ENCODE measurements at places on chromosomes 2 and 18.

DNA sequence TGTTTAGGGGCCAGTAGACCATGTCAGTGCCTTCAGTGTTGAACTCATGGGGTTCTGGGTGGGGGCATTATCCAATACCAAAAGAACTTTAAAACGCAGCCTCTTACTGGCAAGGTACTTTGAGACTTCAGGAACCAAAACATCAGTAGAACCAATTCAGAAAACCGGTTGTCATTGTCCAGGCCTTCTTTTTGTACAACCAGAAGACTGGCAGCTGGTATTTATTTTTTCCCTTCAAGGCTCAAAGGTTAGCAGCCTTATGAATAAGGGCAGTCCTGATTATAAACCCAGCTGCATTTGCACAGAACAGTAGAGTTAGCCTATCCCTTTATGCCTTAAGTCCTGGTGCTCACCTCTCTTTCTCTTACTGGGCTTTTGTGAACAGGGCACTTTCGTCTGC is 113.8 kb upstream of the EML6 start:
- no peak for DNase-seq

GRCh38 chr2:110116033-110116710 is 550 bp upstream of the MALL start:
- no peak for DNase-seq

DNA sequence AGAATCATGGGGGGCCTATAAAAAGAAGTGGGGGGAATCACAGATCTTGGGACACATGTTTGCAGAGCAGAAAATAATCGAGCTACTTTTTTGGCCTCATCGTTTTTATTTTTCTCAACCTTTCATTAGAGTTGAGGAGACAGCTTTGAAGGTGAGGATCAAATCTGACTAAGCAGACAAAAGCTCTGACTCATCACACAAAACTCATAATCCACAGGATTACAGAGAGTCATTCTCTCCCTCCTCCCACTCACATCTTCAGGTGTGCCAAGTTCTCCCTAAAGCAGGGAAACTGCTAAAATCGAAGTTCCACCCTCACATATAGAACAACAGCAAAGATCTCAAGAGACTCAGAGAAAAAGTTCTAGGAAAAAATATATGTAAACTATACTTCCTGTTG is 15.6 kb downstream of the BAZ2B start:
- DNase-seq: no peak

DNA sequence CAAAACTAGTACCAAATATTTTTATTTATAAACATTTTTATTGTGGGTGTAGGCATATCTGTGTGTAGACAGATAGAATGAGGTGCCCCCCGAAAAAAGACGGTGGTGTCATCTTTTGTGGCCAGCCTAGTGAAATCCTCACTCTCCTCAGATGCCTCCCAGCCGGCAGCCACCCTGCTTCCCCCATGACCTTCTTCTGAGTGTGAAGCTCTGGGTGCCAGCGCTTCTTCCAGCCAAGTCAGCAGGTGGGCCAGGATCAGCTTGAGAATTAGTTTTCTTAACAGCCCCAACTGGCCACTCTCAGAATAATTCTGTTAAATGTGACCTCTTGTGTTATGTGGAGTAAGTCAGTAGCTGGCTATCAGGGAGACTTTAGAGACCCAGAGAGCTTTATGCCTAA is 229.6 kb upstream of the FOSL2 start:
- no peak for DNase-seq

DNA sequence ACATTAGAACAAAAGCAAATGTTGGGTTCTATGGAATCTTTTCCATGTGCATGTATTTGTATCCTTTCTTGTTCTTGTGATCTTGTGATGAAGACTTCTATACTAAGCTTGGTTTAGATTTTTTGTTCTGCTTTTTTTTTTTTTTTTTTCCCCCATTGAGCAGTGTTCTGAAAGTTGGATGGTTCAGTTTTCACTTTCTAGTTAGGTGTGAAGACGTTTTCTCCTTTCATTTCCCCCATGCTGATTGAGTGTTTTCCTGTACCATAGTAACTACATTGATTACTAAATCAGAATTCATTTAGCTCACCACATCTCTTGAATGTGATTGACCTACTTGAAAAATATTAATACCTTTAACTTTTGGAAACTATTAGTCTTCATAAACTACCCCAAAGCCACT is 34.1 kb downstream of the NOP58 start:
- DNase-seq: no peak

DNA sequence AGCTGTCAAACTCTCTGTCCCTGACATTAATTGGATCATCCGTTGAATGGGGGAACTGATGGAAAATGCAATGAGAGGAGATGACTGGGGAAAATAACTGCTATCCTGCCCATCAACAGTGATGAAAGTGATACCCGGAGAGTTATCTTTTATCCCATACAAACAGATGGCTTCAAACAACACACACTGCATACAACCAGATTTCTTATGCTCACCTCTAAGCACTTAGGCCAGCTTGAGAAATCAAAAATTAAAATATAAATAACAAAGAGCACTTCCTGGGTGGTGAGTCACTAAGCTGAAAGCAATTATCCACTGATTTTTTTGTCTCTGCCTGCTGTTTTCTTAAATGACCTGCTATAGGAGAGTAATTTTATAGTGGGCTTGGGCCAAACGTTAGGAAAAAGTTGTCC is 237.6 kb upstream of the RGPD4 start:
- no peak for DNase-seq

- no peak for DNase-seq
Measured at GRCh38 chr2:233831861-233832260, 22.5 kb downstream of the HJURP start.

GRCh38 chr2:26778098-26778497 is 7.8 kb upstream of the CENPA start:
- no peak for DNase-seq

GRCh38 chr2:88666576-88666975 is 24.9 kb upstream of the RPIA start:
- DNase-seq: no peak

DNA sequence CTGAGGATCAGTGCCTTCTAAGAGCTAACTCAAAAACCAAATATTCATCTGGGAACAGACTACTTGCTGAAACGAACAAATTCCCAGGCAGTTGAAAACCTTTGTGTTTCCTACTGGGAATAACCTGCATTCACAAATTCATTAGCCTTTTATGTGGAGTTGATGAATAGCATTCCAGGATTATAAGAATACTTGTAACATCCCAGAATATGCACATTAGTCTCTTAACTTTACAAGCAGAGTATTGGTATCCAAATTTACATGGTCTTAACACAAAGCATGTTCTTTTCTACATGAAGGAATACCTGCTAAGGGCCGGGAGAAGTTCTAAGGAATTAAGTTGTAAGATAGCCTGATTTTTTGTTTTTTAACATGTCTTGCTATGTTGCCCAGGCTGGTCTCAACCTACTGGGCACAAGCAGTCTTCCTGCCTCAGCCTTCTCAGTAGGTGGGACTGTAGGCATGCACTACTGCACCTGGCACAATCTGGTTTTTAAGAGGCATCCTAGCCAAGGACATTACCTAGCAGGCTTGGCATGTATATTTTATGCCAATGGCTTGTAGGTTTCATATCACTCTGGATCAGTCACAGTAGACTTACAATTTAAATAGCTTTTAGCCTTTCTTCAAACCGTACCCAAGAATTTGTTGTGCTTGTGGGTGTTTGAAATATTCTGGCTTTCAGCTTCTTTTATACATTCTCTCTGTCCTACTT is 50.7 kb downstream of the MGAT5 start:
- no peak for DNase-seq

DNA sequence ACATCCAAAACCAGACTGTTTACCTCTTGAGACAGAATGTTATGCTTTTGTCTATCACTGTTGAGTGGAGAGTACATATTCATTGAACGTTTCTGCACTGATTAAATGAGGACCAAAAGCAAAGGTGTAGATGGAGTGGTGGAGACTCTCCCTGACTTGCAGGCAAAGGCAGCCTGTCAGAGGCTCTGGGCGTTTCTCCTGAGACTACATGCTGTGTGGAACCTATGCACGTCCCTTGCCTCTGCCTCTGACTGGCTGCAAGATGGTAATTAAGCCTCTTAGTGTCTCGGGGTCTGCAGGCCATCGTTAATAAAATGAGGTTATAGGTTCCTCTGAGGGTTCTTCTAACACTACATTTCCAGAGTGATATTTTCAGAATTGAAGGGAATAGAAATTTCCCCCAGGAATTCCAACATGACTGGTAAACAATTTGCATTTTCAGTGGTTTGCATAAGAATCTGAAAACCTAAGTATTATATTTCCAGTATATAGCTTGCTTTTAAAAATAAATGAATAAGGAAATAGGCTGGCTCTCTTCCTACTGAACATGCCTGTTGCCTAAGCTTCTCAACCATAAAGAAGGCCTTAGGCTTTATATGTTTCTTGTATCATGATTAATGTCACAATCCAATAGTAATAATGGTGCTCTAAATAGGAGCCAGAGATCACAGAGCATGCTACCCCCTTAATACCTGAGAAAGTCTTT is 107.4 kb downstream of the FTCDNL1 start:
- DNase-seq: no peak

DNA sequence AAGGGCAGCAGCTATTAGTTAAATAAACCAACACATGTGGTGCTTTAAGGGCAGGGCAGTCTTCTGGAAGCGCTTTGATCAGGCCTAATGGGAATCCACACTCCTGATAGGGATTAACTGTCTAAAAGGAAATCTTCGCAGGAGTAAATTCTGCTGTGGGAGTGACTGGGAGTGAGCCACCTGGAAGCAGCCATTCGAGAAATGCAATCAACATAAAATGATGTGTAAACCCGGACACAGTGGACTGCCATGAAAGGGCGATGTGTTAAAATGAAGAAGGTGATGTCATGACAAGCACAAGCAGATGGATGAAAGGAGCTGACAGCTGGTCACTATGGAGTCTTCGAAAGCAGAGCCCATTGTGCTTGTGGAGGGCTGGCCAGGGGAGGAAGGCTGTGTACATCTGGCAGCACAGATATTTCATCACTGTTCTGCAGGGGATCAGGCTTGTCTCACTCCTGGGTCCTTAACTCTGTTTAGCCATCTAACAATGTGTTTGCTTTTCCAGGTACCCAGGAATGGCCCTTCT is 24.8 kb upstream of the GALNT14 start:
- no peak for DNase-seq

DNA sequence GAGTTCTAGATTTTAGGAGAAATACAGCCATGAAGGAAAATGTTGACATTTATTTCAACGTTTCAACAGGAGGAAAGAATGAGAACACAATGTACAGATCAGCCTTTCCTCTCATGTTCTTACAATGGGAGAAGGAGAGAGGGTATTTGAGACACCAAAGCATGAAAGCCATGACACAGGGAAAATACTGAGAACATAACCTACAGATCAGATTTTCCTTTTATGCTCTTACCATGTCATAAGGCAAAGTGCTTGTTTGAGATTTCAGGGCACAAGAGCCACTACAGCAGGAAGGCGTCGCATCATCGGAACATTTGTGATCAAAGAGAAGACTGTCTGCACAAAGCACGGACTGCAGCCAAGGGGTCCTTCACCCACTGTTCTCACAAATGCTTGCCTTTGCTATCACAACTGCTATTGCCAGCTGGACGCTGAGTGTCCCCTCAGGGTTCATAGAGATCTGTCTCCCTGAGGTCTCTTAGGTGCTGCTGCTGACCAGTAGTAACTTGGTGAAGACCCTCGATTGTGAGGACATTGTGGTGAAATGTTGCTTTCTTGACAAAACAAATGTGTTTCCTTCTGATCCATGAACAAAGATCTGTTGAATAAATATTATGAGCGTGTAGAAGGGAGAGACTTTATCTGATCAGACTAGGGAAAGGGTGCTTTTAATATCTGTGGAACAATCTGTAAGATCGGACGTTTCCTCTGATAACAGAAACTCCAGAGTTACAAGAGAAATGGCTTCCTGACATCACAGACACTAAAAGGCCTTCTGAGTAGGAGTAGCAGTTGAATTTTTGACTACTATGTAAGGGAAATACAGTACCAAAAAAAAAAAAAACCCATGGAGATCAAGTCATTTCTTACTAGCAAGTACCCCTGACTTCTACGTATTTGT is 6.4 kb upstream of the IL1RL1 start:
- no peak for DNase-seq

DNA sequence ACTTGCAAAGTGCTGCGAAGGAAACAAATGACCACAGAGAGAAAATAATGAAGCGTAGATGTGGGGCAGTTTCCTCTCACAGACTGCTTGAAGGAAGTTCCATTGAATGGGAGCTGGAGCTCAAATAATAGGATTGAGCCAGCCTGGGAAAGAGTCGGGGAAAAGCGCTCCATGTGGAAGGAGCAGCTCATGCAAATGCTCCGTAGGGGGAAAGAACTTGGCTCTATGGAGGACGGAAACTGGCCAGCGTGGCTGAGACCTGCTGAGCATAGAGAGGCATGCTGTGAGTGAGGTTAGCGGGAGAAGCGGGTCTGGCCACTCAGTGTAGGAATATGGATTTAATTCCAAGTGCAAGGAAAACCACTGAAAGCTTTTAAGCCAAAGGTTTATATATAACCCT is 28.6 kb upstream of the VIT start:
- no peak for DNase-seq

DNA sequence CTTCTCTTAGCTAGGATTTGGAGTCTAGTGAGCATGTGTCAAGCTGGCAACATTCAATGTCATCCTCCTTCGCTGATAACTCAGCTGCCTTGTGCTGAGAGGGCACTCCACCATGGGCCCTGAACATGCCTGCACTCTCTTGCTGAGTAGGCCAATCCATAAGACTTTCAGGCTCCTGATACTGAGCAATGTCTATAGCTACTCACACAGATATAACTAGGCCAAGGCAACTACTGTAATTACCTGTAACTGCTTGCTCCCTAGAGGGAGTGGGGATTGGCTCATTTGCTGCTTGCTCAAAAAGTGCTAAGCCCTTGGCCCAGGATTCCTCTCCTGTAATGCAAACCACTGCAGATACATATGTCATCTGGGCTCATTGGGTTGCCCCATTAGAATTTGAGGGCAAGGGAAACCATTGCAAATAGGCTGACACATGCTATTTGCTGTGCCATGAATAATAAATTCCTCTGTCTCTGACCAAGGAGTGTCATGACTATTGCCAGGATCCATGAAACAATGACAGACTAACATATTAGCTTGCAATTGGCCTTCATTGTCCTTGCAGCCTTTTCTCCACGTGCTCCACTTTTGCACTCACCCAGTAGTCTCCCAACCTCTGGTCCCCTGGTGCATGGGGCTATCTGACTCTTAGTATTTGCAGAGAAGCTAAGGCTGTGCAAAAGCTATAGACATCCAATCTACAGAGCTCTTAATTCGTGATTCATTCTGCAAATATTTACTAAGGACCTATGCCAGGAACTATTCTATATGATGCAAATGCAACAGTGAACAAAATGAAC is 36.9 kb upstream of the BMPR2 start:
- no peak for DNase-seq

- DNase-seq: no peak
Measured at GRCh38 chr18:389658-390357, 110.7 kb downstream of the COLEC12 start.

GRCh38 chr2:98524168-98524567 is 79.5 kb downstream of the INPP4A start:
- DNase-seq: no peak
